ENCODE measurements at places on chromosomes 1 and 21.

DNA sequence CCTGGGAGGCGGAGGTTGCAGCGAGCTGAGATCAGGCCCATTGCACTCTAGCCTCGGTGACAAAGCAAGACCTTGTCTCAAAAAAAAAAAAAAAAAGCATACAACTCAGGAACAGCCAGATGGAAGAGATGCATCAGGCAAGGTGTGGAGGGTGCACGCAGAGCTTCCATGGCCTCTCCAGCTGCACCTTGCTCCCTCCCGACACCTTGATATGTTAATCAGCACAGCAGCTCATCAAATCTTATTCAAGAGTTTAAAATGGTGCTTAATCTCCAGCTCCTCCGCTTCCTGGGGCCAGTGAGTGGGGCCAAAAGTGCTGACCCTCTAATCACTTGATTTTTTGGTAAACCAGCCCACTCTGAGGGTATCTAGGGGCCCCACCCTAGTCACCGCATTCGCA lies 29.3 kb upstream of the FAM89A start:
- no peak for DNase-seq

- DNase-seq: no peak
Observed at GRCh38 chr1:54845772-54846171, 41.2 kb downstream of the DHCR24 start.

- DNase-seq: no peak
Observed at GRCh38 chr1:58573138-58573537, 3.9 kb downstream of the TACSTD2 start.

DNA sequence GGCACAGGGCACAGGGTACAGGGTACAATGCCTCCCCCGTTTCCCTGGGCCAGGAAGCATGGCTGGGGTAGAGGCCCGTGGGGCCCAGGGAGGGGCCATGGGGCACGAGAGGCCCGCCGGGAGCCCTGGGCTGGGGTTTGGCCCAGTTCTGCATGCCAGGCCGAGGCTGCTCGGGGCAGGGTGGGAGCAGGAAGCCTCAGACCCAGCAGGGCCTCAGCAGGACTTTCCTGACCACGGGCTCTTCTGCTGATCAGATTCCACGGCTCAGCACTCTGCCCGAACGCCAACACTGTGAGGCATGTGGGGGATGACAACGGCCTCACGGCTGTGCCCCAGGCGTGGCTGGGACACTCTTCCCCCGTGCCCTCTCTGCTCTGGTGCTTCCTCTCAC lies 104.3 kb downstream of the NPHP4 start:
- DNase-seq: no peak
